ENCODE measurements at places on chromosomes 7 and 10.

- DNase-seq = no peak
These were observed 6.9 kb upstream of the NUDCD3 start for GRCh38 chr7:44497155-44498027.

DNA sequence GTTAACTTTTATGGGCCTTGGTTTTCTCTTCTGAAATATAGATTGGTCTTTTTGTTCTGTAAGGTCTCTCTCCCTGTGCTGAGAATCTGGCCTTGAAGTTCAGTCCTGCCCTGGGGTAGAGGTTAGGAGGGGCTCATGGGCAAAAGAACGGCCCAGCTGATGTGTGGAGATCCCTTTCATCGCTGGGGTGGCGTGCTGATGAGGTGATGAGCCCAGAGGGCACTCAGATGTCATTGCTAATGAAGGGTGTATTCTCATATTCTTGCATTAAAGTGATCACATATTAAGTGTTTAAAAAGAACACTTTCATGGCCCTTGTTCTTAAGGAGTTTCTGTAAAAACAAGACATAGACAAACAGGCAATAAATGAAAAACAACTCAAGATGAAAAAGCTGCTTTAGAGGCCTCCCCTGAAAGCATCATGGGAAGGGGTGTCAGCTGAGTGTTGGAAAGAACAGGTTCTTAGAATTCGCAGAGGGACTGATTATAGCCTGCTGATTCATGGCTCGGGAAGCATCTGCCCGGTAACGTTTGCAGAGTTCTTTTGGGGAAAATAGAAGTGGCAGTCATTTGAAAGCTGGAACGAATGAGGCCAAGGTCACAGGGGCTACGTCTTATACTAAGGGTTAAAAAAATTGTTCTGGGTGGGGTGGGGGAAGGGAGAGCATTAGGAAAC is 72.5 kb upstream of the GPR158 start:
- no peak for DNase-seq

- no peak for DNase-seq
These were observed 20.5 kb downstream of the TAS2R40 start for GRCh38 chr7:143242306-143242705.

GRCh38 chr7:84181628-84182027 is 13.0 kb downstream of the SEMA3A start:
- no peak for DNase-seq

DNA sequence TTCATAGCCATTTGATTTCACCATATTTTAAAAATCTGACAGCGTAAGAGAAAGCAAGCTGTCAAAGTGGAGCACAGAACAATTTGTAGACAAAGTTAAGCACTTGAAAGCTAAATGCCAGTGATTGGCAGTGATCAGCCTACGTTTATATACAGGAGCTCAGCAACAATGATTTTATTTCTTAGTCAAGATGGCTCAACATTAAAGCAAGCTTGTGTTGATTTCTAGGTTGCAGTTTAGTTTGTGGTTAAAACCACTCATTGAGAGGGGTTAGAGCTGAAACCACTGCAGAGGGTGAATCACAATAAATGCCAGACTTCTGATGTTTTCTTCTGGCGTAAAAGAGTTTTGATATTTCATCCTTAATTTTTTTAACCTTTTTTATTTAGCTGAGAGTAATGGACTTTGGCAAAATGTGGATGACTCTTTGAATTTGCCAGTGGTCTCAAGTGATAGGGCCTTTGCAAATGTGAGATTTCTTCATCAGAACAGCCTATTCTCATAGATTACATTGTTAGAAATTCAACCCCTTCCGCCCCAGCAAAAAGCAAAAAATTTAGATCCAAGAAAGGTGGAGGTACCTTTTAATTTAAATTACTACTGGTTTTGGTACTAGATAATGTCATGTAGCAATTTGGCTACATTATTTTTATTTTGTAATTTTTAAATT is 73.8 kb downstream of the SHOC2 start:
- no peak for DNase-seq

Data from stimulated activated CD8-positive, alpha-beta memory T cell treated with anti-CD3 and anti-CD28 coated beads, Interleukin-15, amount 100 ng/mL, for 24 hours (primary cell).